ENCODE measurements at places on chromosomes 7 and 10. TPM values are rescaled to one million over a fixed set of nuclear protein-coding genes. Genes with fewer than 3 reads are reported as not detected.
A peak's percentile ranks its signal among the peaks of the same experiment; 100 is the strongest.

DNA sequence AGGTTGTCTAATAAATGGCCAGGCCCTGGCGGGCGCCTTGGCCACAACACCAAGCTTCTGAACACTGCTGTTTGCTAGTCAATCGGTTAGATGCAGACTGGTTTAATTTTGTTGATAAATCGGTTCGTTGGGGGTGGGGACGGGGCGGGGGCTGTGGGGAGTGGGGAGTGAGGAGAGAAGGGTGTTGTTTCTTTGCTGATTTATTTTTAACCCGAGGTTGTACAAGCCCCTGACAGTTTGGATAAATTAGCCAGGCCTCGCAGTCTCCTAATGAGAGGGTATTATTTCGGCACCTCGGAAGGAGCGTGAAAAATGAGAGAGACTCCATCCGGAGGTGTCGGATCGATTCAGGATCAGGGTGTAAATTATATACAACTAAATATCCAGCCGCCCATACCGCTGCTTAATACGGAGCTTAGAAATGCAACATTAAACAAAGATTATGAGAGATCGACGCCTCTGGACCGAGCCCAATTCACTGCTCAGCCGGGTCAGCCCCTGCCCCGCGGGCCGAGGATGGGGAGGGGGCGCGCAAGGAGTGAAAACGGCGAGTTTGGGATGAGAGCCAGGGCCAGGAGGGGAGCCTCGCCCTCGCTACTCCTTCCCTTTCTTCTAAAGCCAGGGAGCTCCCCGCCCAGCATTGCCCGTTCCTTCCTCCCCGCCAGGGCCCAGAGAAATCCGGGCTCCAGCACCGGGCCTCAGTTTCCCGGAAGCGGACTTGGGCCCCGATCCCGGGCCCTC lies 8.0 kb downstream of the UNCX start:
- no peak for DNase-seq

FHIP2A gene
- 30.2 TPM for total RNA-seq

- no peak for DNase-seq
Measured at GRCh38 chr10:81036257-81036656, 498.6 kb downstream of the SH2D4B start.

LRWD1 gene
- total RNA-seq: 24.1 TPM

- DNase-seq: no peak
Measured at GRCh38 chr10:73916761-73917470, 6.0 kb downstream of the PLAU start.

INHBA gene
- 0.19 TPM for total RNA-seq

- DNase-seq: no peak
Measured at GRCh38 chr10:78717200-78717599, 351.6 kb upstream of the ZMIZ1 start.

GRCh38 chr10:100565206-100565985 lies 29.7 kb downstream of the HIF1AN start:
- DNase-seq: peak; percentile 34

ZPBP gene
- total RNA-seq: not detected
